ENCODE measurements at places on chromosomes 11 and 22. TPM values are rescaled to one million over a fixed set of nuclear protein-coding genes. Genes with fewer than 3 reads are reported as not detected.

- no peak for DNase-seq
These were observed 9.1 kb upstream of the ZBED5 start for GRCh38 chr11:10866893-10867331.

TRPM5 gene
- total RNA-seq: 0.84 TPM

FGF3 gene
- total RNA-seq: not detected

GRCh38 chr22:37569921-37570660, 9.8 kb downstream of the LGALS2 start:
- DNase-seq: no peak

OR8D4 gene
- total RNA-seq: 0.58 TPM

- DNase-seq: no peak
These were observed 1.5 kb downstream of the CHEK1 start for GRCh38 chr11:125626288-125626950.

GRCh38 chr22:24207264-24208011, 26.2 kb downstream of the SUSD2 start:
- no peak for DNase-seq

DNA sequence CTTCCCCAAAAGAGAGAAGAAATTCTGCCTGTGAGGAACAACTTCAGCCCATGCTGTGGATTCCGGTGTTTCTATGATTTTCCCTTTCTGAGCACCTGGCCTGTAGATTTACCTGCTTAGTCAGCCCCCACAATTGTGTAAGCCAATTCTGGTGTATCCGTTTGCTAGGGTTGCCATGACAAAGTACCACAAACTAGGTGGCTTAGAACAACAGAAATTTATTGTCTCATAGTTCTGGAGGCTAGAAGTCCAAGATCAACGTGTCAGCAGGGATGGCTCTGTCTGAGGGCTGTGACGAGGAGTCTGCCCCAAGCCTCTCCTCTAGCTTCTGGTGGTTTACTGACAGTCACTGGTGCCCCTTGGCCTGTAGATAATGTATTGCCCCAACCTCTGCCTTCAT, 15.9 kb upstream of the CYB5R2 start:
- DNase-seq: no peak

DNA sequence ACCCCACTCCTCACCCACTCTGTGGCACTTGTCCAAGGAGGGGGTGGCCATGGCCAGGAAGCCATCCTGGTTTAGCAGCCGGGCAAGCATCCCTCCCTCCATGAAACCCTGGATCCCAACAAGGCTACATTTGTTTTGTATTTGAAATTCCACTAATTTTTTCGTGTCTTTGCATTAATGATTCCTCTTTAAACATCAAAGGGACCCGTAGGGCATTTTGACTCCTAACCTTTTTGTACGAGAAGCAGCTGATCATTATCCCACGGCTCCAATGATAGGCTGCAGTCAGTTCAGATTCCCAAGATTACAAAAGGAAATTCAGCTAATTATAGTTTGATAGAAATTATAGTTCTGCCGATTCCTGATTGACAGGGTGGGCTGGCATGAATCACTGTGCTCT, 10.7 kb downstream of the MYEOV start:
- DNase-seq: no peak

- no peak for DNase-seq
These were observed 3.3 kb upstream of the HTR3A start for GRCh38 chr11:113971506-113972195.

DNA sequence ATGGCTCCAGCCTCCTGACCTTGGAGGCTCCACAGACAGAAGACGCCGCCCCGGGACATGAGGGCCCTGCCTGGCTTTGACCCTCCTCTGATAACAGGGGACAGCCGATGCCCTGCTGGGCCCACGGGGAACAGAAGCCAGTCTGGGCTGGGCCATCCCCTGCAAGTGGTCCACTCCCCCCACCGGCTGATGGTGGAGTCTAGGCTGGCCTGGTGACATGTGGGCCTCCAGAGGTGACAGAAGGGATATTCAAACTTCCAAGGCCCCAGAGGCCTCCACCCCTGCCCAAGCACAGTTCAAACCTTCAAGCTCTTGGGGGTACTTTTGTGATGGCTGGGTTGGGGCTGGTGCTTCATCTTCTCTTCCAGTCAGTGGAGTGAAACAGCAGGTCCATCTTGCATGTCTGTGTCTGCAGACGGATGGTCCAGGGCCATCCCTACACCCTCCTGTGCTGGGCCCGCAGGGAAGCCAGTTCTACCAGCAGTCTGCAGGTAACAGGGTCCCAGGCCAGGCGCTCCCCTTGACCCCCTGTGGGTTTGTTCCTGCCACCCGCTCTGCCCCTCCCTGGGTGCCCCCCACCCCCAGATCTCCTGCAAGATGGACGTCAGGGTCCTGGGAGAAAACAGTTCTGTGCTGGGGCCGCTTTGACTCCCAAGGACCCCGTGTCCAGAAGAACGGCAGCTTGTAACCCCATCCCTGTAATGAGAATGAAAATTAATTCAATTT, 929.9 kb downstream of the BRD1 start:
- no peak for DNase-seq

OR52I2 gene
- total RNA-seq: not detected

GRCh38 chr11:60378354-60378753, at the start of gene MS4A7:
TSS of gene MS4A7 (plus strand) at chr11:60378532. CDS start at chr11:60383142, 4,610 bp downstream.
- no peak for DNase-seq

GRCh38 chr11:123316003-123316402, 114.1 kb upstream of the GRAMD1B start:
- DNase-seq: no peak

DNA sequence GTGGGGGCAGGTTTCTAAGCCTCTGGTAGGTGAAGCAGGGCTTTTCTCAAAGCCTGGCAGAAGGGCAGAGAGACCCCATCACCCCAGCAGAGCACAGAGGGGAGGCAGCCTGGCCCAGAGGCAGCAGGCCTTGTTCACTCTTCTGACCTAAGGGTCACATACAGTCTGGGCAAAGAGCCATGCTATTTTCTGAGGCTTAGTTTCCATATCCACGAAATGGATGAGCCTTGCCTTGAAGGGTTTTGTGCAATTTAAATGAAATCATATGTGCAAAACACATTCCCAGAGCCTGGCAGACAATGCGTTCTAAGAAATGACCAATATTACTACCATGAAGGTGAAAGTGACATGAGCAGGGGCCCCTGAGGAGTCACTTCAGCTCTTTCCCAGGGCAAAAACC, 44.5 kb downstream of the HIRA start:
- no peak for DNase-seq

GRCh38 chr11:12097219-12097618, 13.2 kb upstream of the MICAL2 start:
- DNase-seq: no peak

- DNase-seq: no peak
These were observed 321.7 kb upstream of the PLET1 start for GRCh38 chr11:112582366-112582765.

GRCh38 chr22:47176573-47177333, 414.3 kb downstream of the TBC1D22A start:
- DNase-seq: no peak

FAM180B gene
- 0.29 TPM for total RNA-seq

- DNase-seq: no peak
These were observed 153.1 kb downstream of the DDX10 start for GRCh38 chr11:108817976-108818375.

- peak; percentile 50 for DNase-seq
These were observed 38.0 kb upstream of the TBCEL start for GRCh38 chr11:120985718-120986569.

OR4C16 gene
- total RNA-seq: not detected

DNA sequence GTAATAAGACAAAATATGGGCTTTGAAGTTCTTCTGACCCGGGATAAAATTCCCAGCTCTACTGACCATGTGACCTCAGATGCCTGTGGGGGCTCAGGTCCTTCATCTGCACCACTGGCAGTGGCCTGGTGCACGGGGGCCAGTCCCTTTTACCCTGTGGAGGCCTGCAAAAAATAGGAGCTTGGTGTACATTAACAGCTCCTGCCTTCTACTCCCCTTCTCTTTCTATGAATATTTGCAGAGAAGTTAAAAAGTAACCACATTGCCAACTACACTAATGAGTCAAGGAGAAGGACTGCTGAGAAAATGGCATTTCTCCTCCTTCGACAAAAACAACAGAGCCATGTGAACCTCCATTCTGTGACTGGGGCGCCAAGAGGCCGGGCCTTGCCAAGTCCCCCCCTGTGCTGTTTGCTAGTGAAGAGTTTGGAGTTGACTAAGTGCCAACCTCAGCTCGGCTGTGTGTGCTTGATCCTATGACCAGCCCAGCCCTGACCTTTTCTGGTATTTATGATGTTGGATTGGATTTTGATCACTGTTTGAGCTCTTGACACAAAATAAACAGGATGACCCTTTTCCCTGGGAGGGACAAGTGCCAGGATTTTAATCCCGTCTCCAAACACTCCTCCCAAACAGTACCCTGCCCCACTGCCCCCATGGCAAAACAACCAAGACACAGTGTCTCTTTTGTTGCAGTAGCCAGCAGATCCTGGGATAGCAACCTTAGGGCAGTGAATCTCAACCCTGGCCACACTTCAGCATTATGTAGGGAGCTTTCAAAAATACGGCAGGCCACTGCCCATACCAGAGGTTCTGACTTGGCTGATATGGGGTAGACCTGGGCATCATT, 380.1 kb downstream of the LARGE1 start:
- DNase-seq: peak; percentile 22

GRCh38 chr22:31876156-31876920, 68.0 kb upstream of the YWHAH start:
- DNase-seq: no peak

GRCh38 chr11:104934594-104934993, 33.8 kb downstream of the CASP4 start:
- no peak for DNase-seq

All from progenitor cell of endocrine pancreas (in vitro differentiated cells).